ENCODE measurements at places on chromosomes 3 and 15.

GRCh38 chr3:177733936-177734335 lies 536.7 kb upstream of the TBL1XR1 start:
- no peak for DNase-seq

DNA sequence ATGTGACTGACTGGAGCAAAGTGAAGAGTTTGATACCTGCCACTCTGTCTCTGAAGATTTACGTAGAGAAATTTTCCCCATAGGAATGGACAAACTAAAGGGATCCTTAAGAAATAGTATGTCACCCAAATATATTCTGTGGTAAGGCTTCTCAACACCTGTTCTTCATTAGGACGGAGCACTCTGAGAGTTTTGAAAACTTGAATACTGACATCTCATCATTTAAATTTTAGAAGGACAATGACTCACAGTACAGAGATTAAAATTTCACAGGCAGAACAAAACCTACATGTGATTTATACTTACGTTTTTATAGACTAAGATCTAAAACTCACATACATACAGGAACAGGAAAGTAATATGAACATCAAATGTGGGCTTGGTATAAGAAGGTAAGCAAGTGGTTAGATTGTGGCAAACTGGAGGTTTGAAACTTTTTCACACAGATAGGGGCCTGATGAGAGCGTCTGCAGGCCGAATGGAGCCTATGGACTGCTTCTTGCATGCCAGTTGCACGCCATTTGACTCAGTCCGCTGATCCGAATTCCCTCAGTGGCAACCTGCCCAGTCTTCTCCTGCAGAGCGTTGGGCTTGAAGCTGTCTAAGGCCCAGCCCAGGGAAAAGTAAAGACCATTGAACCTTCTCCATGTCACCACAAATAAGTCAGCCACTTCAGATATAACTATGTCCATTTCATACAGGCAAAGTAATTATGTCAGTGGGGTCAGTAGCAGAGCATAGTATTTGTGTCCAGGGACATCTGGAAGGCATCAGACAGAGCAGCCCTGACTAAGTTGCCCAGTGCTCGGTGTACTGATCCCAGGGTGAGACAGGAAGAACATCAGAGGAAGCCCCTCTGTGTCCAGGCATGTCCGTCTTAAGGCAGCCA lies 45.7 kb downstream of the ZBTB38 start:
- no peak for DNase-seq

- peak; percentile 5 for DNase-seq
These were observed 31.4 kb downstream of the NPTN start for GRCh38 chr15:73601451-73602445.

- DNase-seq, result no peak
These were observed 408.3 kb downstream of the MCTP2 start for GRCh38 chr15:94639701-94640100.

DNA sequence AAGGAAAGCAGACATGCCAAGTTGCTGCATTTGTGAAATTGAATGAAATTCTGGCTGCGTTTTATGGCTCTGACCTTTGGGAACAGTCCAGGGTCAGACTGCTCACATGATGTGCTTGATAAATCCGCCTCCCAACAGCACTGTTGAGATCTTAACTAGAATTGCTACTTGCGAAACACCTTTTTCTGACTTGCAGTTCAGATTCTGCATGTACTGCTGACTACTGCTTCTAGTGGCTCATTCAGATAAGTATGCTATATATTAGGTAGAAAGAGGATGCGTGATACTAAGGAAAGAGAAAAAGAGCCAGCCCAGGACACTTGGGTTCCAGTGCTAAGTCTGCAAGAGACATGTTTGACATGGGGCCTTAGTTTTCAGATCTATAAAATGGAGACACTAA lies 129.4 kb downstream of the LPP start:
- no peak for DNase-seq

DNA sequence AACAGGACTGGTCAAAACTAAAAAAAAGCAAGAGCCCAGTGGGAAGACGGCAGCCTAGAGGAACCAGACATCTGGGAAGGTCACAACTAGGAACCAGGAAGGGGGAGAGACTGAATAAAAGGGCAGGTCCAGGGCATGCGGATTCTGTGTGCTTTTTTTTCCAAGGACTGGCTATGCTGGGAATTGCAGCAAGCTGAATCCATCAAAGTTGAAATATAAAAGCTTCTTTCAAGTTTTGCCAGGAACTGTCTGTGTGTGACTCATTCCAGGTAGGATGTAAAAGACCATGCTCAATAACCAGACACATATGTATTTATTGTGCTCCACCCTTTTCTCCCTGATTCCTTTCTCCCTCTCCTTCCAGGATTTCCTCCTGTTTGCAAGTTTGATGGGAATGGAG lies 47.9 kb upstream of the CCDC80 start:
- no peak for DNase-seq
